ENCODE measurements at places on chromosomes 7 and 10.
A peak's percentile ranks its signal among the peaks of the same experiment; 100 is the strongest.

GRCh38 chr10:60517805-60518204 lies 128.1 kb upstream of the ANK3 start:
- DNase-seq, result no peak

- no peak for DNase-seq
These were observed 8.5 kb upstream of the FLNC start for GRCh38 chr7:128821724-128822123.

- no peak for DNase-seq
These were observed 98.8 kb downstream of the OAT start for GRCh38 chr10:124319926-124320391.

GRCh38 chr7:45897042-45897690 lies 8.9 kb downstream of the IGFBP1 start:
- no peak for DNase-seq

DNA sequence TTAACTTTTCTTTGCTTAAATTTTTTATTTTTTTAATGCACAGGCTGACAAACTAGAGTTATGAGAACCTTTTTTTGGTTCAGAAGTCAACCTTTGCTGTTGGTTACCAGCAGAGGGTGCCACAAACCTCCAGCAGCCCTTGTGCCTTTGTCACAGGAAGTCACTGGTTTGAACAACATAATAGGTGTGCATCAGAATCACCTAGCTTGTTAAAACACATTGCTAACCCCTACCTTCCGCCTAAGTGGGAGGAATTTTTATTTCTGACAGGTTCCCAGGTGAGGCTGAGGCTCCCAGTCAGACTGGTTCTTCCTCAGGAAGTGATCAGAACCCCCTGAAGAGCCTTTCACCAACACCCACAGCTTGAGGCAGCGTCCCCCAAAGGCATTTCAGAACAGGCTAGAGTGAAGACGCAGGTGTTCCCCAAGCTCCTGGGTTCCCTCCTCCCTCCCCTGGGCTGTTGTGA lies 22.6 kb upstream of the VDAC2 start:
- DNase-seq, result peak; percentile 80

DNA sequence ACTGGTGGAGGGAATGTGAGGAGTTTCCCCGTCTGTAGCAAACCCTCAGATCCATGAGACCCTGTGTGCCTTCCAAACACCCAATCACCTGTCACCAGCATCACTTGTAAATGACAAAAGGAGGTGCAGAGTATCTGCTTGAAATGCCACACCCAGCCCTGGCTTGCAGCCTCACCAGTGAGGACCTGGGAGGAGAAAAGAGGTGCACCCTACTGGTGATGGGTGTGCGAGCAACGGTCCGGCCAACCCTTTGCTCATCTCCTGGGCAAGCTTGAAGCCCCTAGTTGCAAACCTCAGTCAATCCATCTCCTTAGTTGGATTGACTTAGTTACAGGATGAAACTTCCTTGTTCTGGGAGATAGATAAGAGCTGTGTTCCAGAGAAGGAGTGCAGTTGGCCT lies 62.4 kb upstream of the WAPL start:
- no peak for DNase-seq

GRCh38 chr10:56622335-56622973 lies 261.4 kb upstream of the ZWINT start:
- DNase-seq, result no peak

- no peak for DNase-seq
These were observed 129.5 kb upstream of the MYO3A start for GRCh38 chr10:25804505-25804904.

GRCh38 chr7:29265208-29265923 lies 70.8 kb downstream of the CHN2 start:
- peak; percentile 39 for DNase-seq

DNA sequence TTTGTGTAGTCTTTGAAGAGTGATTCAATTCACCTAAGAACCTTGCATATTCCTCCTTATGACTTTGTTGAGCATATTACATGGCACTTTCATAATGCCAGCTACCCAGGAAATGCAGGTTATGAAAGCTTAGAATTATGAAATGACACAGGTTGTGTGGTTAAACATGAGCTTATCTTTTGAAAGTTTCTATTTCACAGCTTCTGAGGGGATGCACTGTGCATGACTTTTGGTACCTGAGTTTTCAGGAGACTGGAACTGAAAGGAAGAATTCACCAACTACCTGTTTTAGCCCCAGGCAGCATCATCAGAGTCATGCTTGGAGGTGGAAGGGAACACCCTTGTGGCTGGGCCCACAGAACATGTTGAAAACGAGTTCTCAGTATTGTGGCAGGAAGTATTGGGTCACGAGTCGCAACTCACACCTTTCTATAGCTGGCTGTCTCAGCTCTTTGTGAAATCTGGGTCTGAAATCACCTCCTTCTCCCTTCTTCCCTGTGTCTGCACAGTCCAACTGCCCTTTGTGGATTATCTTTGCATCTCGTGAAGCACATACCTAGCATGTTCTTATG lies 228.2 kb downstream of the PTEN start:
- DNase-seq, result no peak

DNA sequence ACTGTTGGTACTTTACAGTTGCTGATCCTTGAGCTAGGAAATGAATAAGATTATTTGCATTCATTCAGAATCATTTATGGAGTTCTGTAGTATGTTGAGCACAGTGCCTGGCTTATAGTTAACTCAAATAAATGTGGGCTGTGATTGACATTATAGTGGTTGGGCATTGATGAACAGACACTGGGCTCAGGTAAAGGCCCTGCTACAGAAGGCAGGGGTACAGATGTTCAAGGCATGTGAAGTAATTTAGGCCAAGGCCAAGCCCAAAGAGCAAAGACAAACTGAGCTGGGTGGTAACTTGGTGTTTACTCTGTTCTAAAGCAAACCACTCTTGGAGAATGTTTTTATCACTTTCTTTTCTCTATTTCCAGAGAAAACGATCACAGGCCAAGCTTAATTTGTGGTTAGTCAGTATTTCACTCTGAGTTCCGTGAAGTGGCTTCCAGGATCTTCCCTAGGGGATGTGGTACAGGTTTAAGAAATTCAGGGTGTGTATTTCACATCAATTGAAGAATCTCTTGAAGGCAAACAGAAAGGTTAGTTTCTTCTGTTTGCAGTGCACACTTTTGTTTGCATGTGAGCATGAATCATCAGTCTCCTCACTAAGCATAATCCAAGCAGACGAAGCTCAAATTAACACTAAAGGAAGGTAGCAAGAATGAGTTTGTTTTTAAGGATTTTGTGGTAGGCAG lies 113.9 kb upstream of the PRR15 start:
- DNase-seq, result no peak

GRCh38 chr7:21253740-21254687 lies 173.9 kb upstream of the SP4 start:
- DNase-seq, result peak; percentile 79

GRCh38 chr7:99031496-99031895 lies 112.4 kb downstream of the SMURF1 start:
- DNase-seq, result no peak

DNA sequence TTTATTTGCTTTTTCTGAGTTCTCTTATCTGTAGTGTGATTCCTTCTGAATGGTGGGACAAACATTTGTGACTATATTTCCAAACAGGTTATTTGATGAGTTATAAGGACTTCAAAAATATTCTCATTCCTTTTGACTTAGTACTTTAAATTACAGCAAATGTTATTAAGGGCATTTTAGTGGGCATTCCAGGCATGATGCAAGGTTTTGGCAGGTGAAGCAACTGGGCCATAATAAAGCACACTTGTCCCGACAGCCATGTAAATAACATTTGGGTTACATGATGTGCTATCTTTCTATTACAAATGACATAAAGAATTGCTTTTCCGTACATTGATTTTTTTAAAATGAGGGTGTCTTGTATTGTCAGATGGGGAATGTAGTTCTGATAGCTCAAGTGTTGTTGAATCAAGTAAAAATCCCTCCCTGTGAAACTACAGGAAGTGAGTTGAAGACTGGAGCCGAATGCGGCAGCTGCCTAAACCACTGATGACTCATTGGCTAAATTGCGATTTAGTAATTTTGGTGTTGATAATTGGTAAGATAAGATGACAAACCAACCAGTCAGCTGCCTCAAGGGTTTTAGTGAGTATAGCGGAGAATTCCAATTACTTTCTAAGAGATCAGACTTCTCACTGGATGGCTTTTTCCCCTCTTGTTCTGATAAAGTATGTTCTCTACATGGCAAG lies 231.3 kb upstream of the NPY start:
- DNase-seq, result no peak

GRCh38 chr10:104437226-104437625 lies 83.6 kb downstream of the CFAP58 start:
- DNase-seq, result no peak

DNA sequence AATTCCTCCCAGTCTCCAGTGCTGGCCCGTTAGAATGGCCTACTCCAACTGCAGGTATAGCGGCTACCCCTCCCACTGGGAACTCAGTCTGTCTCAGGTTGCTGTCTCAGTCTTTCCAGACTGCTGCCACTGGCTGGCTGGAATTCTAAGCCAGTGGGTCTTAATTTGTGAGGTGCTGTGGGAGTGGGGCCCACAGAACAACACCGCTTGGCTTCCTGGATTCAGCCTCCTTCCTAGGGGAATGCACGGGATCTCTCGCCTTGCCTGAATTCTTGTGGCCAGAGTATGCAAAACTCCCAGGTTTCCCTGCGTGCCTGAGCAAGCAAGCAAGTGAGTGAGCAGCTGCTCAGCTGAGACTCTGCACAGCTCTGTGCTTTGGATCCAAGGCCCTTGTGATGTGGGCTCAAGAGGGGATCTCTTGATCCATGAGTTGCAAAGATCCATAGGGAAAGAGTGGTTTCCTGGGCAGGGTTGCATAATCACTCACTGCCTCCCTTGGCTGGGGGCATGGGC lies 41.5 kb upstream of the GPR141 start:
- DNase-seq, result no peak

DNA sequence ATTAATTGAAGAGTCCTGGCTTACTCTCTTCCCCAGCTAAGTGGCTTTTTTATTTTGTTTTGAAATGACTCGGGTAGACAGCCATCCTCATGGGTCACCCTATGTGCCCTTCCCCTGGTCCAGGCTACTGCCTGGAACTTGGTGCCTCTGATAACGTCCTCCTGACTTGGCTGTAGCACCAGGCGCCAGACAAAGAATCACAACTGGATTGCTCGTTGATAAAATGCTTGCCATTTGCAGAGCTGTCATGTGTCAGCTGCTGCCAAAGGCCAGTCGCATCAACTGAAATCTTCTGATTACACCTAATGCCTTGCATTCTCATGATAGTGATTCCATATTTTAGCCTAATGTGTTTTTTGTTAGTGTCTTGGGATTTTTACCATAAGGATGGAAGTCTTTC lies 27.4 kb upstream of the ABLIM1 start:
- DNase-seq, result no peak

- DNase-seq, result no peak
These were observed 1162.9 kb downstream of the CNTNAP2 start for GRCh38 chr7:147279514-147279913.

DNA sequence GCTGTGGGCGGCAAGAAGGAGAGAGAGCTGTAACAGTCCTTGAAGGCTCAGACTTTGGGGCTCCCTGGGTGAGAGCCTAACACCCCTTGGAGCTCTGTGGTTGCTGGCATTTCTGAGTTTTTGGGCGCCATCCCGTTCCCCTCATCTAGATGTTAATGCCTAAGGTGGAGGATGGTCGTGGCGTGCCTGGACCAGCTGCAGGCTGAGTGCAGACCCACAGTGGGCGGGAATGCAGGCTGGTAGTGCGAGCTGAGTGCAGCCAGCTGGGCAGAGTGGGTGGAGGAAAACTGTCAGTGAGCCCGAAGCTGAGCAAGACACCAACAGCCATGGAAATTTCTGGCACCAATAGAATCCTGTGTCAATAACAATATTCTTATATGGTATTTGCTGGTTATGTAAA lies 403.0 kb downstream of the ANKRD7 start:
- DNase-seq, result no peak

DNA sequence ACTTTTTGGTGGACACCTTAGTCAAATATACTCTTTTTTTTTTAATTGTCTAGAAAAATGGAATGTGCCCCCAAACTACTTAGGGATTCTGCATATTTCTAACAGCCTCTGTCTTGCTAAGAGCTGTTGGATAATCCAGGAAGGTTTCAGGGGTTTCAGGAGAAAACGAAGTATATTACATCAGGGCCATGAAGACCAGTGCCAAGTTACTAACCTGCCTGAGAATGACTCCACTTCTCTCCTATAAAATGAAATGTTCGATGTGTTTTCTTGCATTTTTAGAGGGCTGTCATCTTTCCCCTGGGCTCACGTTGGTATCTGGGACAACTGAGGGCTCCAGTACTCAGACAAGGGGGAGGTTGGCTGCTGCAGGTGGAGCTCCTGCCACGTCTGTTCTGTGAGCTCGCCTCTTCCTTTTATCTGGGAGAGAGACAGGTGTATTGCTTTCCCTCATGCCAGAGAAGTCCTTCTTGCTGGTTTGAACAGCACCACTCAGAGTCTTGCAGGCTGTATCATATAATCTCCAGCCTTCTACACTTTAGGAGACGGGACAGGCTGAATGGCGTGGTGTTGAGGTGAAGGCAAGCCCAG lies 71.3 kb downstream of the CAMK1D start:
- no peak for DNase-seq

GRCh38 chr10:59354434-59354833 lies 7.9 kb downstream of the FAM13C start:
- no peak for DNase-seq

DNA sequence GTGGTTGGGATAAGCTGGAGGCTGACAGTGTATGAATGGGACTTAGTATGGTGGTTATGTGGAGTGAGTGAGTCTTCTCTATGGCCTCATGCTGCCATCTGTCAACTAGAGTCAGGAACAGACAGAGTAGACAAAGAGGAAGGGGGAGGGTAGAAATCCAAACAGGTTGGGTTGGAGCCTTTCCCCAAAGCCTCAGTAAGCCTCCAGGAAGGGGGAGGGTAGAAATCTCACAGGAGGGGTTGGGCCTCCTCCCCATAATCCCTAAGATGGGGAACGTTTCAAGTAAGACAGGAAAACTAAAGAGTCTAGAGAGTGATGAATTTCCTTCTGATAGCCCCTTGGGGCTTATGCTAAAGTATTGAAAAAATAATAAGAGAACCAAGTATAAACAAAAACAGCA lies 2.0 kb upstream of the AKR1B15 start:
- no peak for DNase-seq

DNA sequence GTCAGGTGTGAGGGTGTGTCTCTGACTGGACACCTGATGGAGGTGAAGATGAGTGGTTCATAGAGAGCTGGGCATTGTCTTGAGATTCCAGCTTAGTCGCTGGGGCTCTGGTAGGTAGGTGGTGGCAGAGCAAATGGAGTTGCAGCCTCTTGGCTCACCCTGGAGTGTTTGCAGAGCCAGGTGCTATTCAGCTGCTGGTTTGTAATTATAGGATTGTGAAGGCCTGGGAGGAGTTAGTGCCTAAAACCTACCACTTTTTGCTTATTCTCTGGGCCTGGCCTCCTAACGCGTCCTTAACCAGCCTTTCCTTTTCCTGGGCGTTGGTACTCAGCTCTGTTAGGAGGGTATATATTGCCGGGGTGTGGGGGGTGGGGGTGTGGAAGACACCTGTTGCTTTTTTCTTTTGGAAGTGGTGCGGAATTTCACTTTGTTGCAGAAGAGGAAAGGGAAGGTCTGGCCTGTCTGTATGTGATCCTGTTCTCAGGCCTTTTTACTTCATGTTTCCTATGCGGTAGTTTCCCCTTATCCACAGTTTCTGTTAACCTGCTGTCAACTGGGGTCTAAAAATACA lies 3.2 kb downstream of the PPRC1 start:
- DNase-seq, result no peak

- DNase-seq, result no peak
These were observed 188.0 kb downstream of the FRMD4A start for GRCh38 chr10:14142606-14143250.

Data from body of pancreas (tissue), 4 donors.